ENCODE measurements at places on chromosomes 1 and 21. TPM values are rescaled to one million over a fixed set of nuclear protein-coding genes. Genes with fewer than 3 reads are reported as not detected.

Gene RORC
- total RNA-seq = 2.5 TPM

DNA sequence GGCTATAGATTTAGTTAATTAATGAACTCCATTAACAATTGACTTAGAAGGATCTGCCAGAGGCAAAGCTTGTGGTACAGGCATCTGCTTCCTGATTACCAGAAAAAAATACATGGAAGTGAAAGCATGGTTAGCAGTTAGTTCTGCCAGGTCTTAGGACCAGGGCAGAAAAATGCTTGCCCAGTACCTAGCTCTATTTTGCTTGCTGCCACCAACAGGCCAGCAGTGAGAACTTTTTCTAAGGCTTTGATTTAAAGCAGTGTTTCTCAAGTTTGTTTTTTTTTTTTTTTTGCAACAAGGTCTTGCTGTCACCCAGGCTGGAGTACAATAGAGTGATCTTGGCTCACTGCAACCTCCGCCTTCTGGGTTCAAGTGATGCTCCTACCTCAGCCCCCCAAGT lies 16.4 kb upstream of the MTF1 start:
- no peak for DNase-seq

Gene SRGAP2B
- 21.8 TPM for total RNA-seq

DNA sequence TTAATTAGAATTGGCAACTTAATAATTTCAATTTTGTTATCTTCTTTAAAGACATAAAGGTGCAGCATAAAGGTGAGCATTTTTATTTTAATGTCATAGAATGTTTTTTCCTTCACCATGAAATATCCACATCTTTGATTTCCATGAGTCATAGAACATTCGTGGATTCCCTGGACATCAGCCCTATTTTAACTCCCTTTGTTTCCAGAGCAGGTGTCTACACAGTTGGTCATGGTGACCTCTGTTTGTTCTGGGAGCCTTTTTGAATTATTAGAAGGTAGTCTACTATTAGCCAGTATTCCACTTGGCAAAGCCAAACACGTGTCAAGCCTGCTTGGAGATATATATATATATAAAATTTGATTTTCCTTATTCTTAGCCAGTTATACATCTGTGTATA lies 572.9 kb downstream of the LTN1 start:
- no peak for DNase-seq

GRCh38 chr1:229691362-229691761 lies 65.3 kb downstream of the URB2 start:
- DNase-seq = no peak

Gene LDLRAD1
- total RNA-seq = 1.2 TPM

Gene SYPL2
- 0.24 TPM for total RNA-seq

DNA sequence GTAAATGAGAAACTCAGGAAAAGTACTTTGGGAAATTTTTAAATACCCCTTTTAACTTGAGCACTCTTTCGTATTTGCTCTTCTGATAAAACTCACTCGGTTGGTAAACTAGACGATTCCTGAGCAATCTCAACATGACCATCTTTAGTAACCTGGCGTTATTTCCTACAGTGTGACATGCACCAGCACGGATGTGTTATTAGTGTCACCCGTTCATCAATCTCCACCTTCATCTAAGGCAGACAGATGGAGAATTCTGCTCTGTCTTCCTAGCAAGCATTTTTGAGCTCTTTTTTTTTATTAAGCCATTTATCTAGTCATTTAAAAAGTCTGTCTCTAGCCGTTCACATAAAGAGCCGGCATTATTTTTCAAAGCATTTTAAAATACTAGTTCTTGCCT lies 155.2 kb downstream of the DISP1 start:
- no peak for DNase-seq

Gene SIK1
- total RNA-seq = 4.5 TPM

Gene TDRD10
- total RNA-seq = not detected

Gene NECAP2
- 62.6 TPM for total RNA-seq

Gene ESRRG
- not detected for total RNA-seq

- no peak for DNase-seq
These were observed 60.4 kb downstream of the KCNN3 start for GRCh38 chr1:154809436-154810413.

Gene SSR2
- total RNA-seq = 284 TPM

DNA sequence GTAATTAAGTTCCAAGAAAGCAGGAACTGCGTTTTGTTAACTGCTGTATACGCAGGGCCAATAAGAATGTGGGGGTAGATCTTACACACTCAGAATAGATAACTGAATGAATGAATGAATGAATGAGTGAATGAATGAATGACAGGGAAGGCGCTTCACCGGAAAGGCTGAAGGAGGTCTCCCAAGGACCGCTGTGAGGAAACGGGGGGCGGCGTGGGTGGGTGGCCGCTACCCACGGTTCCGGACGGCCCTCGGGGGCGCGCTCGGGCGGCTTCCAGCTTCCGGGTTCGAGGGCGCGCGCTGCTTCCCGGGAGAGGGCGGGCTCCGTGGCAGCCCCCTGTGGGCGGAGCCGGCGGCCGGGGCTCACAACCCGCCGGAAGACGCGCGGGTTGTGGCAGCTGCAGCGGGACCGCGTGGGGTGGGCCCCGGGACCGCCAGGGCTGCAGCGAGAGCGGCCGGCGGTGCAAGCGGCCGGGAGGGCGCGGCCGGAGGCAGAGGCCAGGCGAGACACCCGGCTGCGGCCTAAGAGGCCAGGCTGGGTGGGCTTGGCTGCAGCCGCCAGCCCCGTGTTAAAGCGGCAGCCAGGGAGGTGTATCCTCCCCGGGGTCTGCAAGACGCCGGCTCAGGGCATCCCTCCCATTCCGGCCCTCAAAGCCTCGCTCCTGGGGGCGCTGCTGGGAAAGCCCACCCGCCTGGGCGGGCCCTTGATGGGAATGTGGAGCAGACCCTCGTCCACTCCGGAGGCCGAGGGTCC lies at the start of gene ZFP69:
TSS of gene ZFP69 (plus strand) at position 367 of the 754 bp plus-strand sequence. CDS start 2,072 bp downstream, outside the sequence.
- DNase-seq = peak; percentile 35

All from HepG2 (cell line).